H54 (cell line): ENCODE measurements at places on chromosomes 7 and 10.

GRCh38 chr7:151415375-151416105, 5.7 kb upstream of the WDR86 start:
- DNase-seq: no peak

GRCh38 chr10:725302-725701, 35.8 kb upstream of the DIP2C start:
- DNase-seq: no peak

- DNase-seq: no peak
These were observed 40.2 kb downstream of the ZNF783 start for GRCh38 chr7:149302222-149302621.

DNA sequence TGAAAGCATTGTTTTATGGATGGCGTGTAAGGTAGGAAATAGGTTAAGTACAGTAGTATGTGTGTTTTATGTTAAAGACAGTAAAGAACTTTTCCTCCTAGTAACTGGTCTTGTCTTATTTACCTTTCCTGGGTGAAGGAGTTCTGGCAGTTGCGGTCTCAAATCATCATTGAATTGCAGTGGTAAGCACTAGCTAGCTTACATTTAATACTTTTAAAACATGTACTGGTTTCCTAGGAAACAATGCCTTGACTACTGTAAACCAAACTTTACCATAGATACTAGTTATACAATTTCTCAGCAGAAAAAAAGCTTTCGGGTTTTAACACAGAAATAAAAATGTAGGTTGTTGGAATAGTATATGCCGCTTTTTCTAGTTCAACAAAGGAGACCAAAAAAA, 37.7 kb downstream of the PRKG1 start:
- no peak for DNase-seq

DNA sequence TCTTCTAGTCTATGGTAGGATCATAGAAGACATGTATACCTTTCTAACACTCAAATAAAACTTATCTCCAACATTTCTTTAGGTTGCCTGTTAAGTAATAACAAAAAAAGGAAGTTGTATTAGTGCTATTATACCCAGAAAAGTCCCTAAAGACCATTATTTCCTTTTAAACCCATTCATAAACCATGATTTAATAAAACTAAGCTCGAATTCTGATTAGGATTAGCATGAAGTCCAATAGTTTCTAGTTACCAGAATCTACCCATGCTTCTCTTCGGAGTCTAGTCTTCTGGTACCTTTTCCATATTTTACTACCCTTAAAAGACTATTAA, 62.7 kb downstream of the USP6NL start:
- no peak for DNase-seq

- no peak for DNase-seq
These were observed 58.8 kb downstream of the MRPL32 start for GRCh38 chr7:42991024-42991423.

- DNase-seq: no peak
These were observed 95.4 kb downstream of the PPP1R9A start for GRCh38 chr7:95002775-95003174.

- no peak for DNase-seq
These were observed 5.1 kb upstream of the CSGALNACT2 start for GRCh38 chr10:43132867-43133787.

- DNase-seq: peak; percentile 12
These were observed 23.4 kb downstream of the ZPBP start for GRCh38 chr7:50069613-50070012.

GRCh38 chr7:7962851-7963250, 5.7 kb upstream of the GLCCI1 start:
- DNase-seq: no peak

DNA sequence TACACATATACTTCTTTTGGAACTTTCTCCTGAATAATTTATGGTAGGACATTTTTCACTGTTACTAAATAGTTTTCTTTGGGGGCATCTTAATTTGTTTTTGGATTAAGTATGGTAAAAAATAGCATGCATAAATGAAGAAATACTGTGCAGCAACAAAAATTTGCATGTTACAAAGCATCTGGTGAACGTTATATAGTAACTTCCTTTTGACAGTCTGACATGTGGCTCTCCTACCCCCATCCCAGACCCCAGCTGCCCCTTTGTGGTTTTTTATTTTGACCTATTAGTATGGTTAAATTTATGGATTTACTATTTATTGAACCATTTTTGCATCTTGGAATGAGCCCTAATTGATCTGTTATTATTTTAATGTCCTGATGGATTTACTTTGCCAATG, 9.9 kb downstream of the TASOR2 start:
- no peak for DNase-seq

GRCh38 chr7:111301891-111302290, 211.0 kb downstream of the LRRN3 start:
- DNase-seq: no peak

- no peak for DNase-seq
These were observed 49.0 kb downstream of the PSMC2 start for GRCh38 chr7:103396471-103396870.

DNA sequence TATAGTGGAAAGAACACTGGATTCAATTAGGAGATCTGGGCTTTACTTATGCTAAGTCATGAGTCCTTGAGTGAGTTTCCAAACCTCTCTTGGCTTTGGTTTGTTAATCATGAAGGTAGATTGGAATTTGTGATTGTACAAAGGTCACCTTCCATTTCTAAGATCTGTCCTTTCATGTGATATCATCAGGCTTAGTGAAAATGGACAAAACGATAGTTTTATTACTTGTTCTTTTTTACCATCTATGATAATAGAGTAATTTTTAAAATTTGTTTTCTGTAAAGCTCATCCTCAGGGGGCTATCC, 309.0 kb downstream of the BICC1 start:
- DNase-seq: no peak

DNA sequence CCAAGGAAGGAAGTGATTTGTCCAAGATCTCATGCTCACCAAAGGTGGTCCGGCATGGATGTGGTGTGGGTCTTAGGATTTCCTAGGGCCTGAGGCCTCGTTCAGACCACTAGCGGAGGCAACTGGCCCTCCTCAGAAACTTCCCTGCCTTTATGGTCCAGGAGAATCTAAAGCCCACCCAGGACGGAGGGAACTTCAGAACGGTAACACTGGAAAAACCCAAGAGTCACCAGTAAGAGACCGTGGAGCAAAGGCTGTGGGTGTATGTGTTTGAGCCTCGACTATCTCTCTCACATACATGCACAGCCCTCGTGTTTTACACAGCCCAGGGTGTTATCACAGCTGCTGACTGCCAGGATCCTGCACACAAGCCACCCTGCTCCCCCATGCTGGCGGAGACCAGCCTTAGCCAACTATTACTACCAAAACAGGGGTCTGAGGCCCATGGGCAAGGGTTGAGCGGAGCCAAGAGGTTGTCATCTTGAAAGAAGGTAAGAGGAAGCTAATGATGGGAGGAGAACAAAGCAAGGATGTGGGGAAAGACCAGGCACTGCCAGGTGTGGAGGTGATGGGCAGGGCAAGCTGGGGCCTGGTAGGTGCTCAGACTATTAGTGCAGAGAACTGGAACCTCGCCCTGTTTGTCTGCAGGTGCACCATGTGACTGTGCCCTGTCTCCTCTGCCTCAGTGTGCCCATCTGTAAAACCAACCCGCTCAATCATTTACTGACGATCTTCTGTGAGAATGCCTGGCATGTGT, 170.2 kb upstream of the ZMIZ1 start:
- no peak for DNase-seq

DNA sequence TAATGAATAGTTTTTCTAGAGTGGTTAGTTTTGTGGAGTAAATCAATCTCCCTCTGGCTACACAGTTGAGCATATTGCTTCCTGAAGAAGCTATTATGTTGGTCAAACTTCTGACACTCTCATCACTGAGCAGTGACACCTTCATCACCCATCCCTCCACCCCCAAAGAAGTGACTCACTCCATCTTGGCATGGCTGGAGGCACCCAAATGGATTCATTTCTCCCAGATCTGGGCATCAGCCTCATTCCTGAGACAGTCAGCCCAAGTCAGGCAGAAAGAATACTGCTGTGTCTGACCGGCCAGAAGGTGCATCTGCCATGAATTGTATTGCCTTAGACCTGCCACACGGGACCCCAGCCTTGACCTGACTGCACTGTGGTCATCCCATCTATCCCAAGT, 117.0 kb upstream of the HABP2 start:
- no peak for DNase-seq

- DNase-seq: no peak
These were observed 73.3 kb downstream of the CXCL12 start for GRCh38 chr10:44311563-44312051.

DNA sequence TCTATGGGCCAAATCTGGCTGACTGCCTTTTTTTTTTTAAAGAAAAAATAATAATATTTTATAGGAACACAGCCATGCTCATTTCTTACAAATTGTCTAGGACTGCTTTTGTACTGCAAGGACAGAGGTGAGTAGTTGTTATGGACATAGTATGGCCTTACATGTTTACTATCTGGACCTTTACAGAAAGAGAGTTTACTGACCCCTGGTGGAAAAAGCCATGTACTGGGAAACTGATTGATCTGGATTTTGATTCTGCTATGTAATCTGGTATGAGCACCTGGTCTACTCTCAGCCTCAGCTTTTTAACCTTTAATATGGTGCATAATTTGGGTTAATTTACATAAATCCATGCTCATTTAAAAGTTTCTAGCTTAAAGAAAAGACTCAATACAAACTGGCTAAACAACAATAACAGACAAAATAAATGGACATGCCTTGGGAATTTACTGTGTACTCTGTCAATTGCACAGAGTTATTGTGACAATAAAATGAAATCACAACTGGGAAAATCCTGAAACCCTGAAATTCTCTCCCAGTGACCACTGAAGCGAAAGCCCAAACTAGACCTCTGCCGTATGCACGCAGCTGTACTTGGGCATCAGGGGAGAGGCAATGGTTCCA, 260.7 kb downstream of the BMPER start:
- DNase-seq: peak; percentile 30

DNA sequence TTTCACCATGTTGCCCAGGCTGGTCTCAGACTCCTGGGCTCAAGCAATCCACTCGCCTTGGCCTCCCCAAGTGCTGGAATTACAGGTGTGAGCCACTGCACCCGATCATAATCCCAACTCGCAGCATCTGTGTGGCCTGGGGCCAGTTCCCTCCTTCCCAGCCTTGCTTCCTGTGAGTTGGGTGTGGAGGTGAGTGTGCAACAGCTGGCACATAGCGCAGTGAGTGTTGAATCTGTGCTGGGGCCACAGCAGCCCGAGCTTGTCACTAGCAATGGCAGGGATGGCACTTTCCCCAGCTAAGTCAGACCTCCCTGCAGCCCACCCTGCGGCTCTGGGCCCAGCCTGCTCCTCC, 12.2 kb downstream of the TMEM184A start:
- DNase-seq: no peak

GRCh38 chr10:48670978-48671913, 13.4 kb upstream of the WDFY4 start:
- no peak for DNase-seq

GRCh38 chr10:6301488-6302075, 98.8 kb downstream of the PFKFB3 start:
- no peak for DNase-seq

DNA sequence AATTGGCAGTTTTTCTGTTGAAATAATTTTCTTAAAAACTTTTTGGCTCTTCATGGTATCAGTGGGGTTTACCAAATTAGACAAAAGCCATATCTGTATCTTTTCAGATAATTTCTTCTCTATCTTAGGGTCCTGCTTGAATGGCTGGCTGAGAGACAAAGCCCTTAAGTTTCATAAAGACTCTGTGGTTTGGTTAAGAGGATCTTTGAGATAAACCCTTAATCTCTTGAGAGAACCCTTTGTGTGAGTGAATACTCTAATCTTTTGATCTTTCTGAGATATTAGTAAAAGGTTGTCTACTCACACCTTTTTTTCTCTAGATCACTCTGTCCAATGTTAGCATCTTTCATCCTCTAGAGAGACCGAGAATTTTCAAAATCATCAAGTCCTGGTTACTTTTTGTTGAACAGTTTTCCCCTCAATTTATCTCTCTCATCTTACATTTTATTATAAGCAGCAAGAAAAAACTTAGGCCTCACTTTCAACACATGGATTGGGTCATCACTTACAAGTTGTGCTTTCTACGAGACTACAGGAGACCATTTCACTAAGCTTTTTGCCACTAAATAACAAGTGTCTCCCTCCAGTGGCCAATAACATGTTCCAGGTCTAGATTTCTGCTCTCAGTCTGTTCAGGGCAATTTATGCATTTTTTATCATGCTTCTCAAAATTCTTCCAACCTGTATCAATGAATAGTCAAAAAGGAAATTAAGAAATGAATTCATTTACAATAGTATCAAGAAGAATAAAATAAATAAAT, 28.4 kb downstream of the DNAJC9 start:
- no peak for DNase-seq

- DNase-seq: no peak
These were observed 113.5 kb downstream of the SORBS1 start for GRCh38 chr10:95447685-95448084.

GRCh38 chr10:68296843-68297663, 34.8 kb upstream of the HNRNPH3 start:
- no peak for DNase-seq

GRCh38 chr7:108330227-108330626, 126.0 kb downstream of the NRCAM start:
- no peak for DNase-seq

GRCh38 chr10:25725917-25726716, 207.9 kb upstream of the MYO3A start:
- DNase-seq: peak; percentile 30

- no peak for DNase-seq
These were observed 610.8 kb downstream of the GATA3 start for GRCh38 chr10:8665322-8665721.

DNA sequence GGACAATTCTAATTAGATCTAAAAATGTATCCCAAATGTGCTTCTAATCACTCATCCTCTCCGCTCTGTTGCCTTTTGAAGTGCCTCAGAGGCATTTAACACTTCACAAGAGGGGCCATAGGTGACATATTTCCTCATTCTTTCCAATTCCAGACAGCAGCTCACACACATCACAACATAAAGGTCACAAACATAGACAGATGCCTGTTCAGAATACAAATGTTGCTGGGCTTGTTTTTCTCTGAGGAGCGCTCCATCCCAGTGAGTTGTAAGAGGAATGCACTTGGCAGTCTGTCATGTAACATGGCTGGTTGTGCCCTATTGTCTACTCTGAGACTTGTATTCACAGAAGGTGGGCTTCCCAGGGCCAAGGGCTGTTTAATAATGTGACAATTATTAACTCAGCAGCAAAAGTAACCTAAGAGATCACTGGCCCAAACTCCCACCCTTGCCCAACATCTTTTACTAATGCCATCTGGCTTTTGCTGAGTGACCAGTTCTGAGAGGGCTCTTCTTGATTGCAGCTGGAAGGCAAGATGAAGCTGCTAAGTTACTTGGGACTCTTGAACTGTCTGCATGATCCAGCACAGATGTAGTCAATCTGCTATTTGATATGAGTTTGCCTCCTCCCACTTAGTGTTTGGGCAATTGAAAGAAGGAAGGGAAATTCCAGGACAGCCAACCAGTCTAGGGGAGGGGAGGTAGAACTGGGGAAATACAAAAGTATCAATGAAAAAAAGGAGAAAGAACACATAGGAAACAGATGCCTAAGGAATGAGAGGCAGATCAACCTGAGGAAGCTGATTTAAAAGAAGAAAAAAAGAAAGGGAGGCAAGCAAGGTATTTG, 13.6 kb downstream of the PON2 start:
- DNase-seq: no peak
